ENCODE measurements at places on chromosomes 11 and 22. TPM values are rescaled to one million over a fixed set of nuclear protein-coding genes. Genes with fewer than 3 reads are reported as not detected.

The BATF2 gene
- total RNA-seq = 7.6 TPM

The SCUBE2 gene
- total RNA-seq = 2.0 TPM

The MRGPRF gene
- 2.9 TPM for total RNA-seq

The OLFML1 gene
- total RNA-seq = 5.8 TPM

The P2RY6 gene
- 5.0 TPM for total RNA-seq

The FXYD6 gene
- total RNA-seq = 105 TPM

The PHETA2 gene
- 9.4 TPM for total RNA-seq

The P4HA3 gene
- total RNA-seq = 2.3 TPM

The RIC3 gene
- total RNA-seq = 26.3 TPM

The SOX6 gene
- 8.5 TPM for total RNA-seq

The FZD4 gene
- total RNA-seq = 17.7 TPM

The GGTLC3 gene
- total RNA-seq = not detected

The TCN1 gene
- not detected for total RNA-seq

The DCDC1 gene
- 0.32 TPM for total RNA-seq

The MRGPRX4 gene
- not detected for total RNA-seq

The RAG2 gene
- not detected for total RNA-seq

The SIDT2 gene
- total RNA-seq = 59.7 TPM

The TPST2 gene
- 88.5 TPM for total RNA-seq

The GAB4 gene
- total RNA-seq = not detected

The ZNF74 gene
- 10.6 TPM for total RNA-seq

The CHRM1 gene
- not detected for total RNA-seq

The FEN1 gene
- 14.6 TPM for total RNA-seq

The AP2A2 gene
- total RNA-seq = 74.8 TPM

The TAF1D gene
- 55.8 TPM for total RNA-seq

The CDC45 gene
- 1.4 TPM for total RNA-seq

The PTGDR2 gene
- total RNA-seq = not detected

The ART1 gene
- not detected for total RNA-seq

The CD151 gene
- 301 TPM for total RNA-seq

The EFCAB6 gene
- total RNA-seq = 4.4 TPM

The CDON gene
- 7.7 TPM for total RNA-seq

The TMEM132A gene
- 51.3 TPM for total RNA-seq

The CWF19L2 gene
- total RNA-seq = 6.5 TPM

The B4GALNT4 gene
- 1.1 TPM for total RNA-seq

The SLC22A6 gene
- total RNA-seq = not detected

The BLID gene
- total RNA-seq = 0.27 TPM

The CRYBA4 gene
- total RNA-seq = not detected

The ARHGAP8 gene
- 0.12 TPM for total RNA-seq

The SAA1 gene
- not detected for total RNA-seq

The NEU3 gene
- 27.7 TPM for total RNA-seq

The GRAP2 gene
- total RNA-seq = 1.7 TPM

The APOBEC3C gene
- total RNA-seq = 31.0 TPM

The CRYBB2 gene
- 0.55 TPM for total RNA-seq

The MRPL49 gene
- 127 TPM for total RNA-seq

The FBXO7 gene
- total RNA-seq = 94.9 TPM

The AGBL2 gene
- total RNA-seq = 0.18 TPM

The NCF4 gene
- total RNA-seq = 18.5 TPM

The SCARF2 gene
- 6.3 TPM for total RNA-seq

The CPT1B gene
- 22.7 TPM for total RNA-seq

The DEUP1 gene
- total RNA-seq = 0.95 TPM

The ATG13 gene
- total RNA-seq = 115 TPM

The TPBGL gene
- 0.32 TPM for total RNA-seq

The ASCL2 gene
- 0.39 TPM for total RNA-seq

The CNTN5 gene
- total RNA-seq = 0.42 TPM

The LMF2 gene
- total RNA-seq = 67.5 TPM

The AQP11 gene
- total RNA-seq = 54.6 TPM

The MS4A2 gene
- total RNA-seq = 0.06 TPM

Data from adrenal gland (tissue), 19 donors.